CD4-positive, alpha-beta T cell (primary cell): ENCODE measurements at places on chromosomes 5 and 9. TPM values are rescaled to one million over a fixed set of nuclear protein-coding genes. Genes with fewer than 3 reads are reported as not detected.

Gene ARID3C
- total RNA-seq, result 0.25 TPM

Gene FOXI1
- 0.28 TPM for total RNA-seq

Gene GFI1B
- total RNA-seq, result 0.58 TPM

Gene NME5
- total RNA-seq, result not detected

Gene UNC13B
- 0.38 TPM for total RNA-seq

Gene NPR3
- not detected for total RNA-seq

Gene PHYHD1
- total RNA-seq, result 1.6 TPM

Gene C7
- total RNA-seq, result not detected

Gene GRIN3A
- not detected for total RNA-seq

Gene DOCK8
- 123 TPM for total RNA-seq

Gene ARSI
- total RNA-seq, result 0.56 TPM

Gene PLPPR1
- not detected for total RNA-seq

Gene CARTPT
- not detected for total RNA-seq

Gene SHC3
- total RNA-seq, result not detected

Gene CCNJL
- not detected for total RNA-seq

Gene UAP1L1
- total RNA-seq, result 6.5 TPM

Gene COL5A1
- total RNA-seq, result 0.41 TPM

Gene GOLGA2
- 48.3 TPM for total RNA-seq

Gene OR1Q1
- total RNA-seq, result not detected

Gene STPG3
- not detected for total RNA-seq

Gene PRUNE2
- total RNA-seq, result not detected

Gene PCDHGA6
- not detected for total RNA-seq

Gene AUH
- 17.4 TPM for total RNA-seq
